ENCODE measurements at places on chromosomes 1 and 21.

GRCh38 chr1:115655306-115655663 is 13.5 kb downstream of the VANGL1 start:
- no peak for DNase-seq

DNA sequence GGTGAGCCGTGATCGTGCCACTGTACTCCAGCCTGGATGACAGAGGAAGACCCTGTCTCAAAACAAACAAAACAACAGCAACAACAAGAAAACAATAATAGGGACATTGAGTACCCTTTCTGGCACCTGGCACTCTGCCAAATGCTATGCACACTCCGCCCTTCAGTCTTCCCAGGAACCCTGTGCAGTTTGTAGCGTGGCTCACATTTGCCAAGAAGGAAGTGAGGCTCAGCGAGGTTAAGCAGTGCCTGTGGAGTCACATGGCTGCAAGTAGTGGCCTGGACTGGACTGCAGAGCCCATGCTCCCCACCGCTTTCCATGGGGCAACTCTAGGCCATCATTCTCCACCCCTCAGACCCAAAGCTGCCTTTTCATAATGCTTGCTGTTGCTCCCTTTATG is 5.3 kb upstream of the EVA1B start:
- no peak for DNase-seq

GRCh38 chr1:60831780-60832179 is 250.6 kb upstream of the NFIA start:
- no peak for DNase-seq

DNA sequence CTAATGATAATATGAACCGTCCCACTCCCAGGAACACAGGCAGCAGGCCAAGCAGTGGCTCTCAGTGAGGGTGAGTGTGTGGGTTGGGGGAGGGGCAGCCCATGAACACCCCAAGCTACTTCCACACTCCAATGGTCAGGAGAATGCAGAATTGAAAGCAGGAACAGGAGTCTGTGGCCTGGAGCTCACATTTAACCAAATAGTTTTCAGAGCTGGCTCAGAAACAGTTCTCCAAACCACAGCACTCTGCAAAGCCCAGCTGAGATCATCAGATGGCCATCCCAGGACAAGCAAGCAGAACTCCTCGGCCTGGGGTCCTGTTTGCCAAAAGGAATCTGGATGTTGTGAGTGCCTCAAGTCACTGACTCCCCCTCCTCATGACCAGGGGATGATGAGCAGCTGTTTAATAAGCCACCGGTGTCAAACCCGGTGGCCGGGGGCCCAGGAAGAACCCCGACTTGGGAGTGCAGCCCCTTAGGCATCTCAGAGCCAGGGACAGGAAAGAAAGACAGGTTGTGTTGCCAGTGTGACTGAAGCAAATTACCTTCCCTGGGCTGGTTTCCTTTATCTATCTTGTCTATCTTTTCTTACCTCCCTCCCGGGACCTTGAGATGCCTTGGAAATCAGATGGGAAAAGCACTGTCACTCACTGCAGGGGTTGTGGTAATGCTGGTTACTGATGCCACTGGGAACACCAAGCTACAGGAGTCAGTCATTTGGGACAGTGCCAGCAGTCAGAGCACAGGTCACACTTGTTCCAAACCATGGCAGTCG is 20.4 kb downstream of the DEGS1 start:
- no peak for DNase-seq

DNA sequence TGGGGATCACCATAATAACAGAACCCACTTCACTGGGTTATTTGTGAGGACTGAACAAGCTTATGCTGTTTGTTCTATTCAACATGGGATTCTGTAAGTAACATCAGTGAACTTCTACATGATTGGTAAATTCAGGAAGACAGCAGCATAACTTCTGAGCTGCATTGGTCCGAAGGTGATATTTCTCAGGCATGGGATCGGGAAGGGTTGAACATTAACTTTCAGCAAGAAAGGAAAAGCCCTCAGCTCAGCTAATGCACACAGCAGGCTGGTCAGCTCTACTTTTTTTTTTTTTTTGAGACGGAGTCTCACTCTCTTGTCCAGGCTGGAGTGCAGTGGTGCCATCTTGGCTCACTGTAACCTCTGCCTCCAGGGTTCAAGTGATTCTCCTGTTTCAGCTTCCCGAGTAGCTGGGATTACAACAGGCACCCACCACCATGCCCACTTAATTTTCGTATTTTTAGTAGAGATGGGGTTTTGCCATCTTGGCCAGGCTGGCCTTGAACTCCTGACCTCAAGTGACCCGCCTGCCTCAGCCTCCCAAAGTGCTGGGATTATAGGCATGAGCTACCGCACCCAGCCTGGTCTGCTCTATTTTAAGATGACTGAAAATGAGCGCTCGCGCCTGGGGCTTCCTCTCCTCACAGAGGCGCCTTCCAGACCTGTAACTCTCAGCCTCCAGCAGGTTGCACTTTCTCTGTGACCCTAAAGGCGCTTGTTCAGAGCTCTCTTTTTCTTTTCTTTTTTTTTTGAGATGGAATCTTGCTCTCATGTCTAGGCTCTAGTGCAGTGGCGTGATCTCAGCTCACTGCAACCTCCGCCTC is 42.2 kb downstream of the ECE1 start:
- no peak for DNase-seq

DNA sequence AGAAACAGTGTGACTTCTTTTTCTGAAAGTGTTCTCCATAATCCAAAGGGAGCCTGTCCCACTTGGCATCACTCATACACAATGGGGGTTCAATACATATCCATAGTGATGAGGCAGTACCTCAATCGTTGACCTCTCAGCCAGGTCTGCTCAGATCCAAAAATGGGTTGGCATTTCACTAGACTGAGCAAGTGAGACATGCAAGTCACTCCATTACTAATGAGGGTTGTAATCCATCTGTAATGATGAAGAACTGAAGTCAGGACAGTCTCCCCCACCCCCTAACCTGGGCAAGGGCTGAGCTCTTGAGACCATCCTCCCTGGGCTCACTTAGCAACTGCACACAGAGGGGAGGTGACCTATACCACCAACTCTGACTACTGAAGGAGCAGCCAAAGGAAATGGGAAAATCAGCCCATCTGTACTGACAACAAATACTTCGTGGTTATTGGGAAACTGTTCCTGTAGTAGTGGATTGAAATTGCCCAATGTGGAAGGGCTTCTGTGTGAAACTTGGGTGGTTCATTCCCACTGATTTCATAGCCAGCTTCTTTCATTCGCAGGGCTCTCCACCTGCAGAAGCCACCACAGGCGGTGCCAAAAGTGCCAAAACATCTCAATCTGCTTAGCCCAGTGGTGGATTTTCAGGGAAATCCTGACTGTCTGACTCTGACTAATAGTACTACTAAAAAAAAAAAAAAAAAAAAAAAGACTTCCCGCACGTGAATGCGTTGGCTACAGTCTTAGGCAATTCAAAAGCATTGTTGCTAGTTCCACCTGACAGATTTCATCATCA is 5.0 kb downstream of the NGF start:
- DNase-seq, result no peak

GRCh38 chr1:22792396-22793160 is 81.9 kb downstream of the EPHB2 start:
- DNase-seq, result no peak

- DNase-seq, result no peak
Observed at GRCh38 chr1:8349961-8350360, 32.0 kb downstream of the SLC45A1 start.

GRCh38 chr21:14602382-14602958 is 56.4 kb upstream of the SAMSN1 start:
- no peak for DNase-seq

DNA sequence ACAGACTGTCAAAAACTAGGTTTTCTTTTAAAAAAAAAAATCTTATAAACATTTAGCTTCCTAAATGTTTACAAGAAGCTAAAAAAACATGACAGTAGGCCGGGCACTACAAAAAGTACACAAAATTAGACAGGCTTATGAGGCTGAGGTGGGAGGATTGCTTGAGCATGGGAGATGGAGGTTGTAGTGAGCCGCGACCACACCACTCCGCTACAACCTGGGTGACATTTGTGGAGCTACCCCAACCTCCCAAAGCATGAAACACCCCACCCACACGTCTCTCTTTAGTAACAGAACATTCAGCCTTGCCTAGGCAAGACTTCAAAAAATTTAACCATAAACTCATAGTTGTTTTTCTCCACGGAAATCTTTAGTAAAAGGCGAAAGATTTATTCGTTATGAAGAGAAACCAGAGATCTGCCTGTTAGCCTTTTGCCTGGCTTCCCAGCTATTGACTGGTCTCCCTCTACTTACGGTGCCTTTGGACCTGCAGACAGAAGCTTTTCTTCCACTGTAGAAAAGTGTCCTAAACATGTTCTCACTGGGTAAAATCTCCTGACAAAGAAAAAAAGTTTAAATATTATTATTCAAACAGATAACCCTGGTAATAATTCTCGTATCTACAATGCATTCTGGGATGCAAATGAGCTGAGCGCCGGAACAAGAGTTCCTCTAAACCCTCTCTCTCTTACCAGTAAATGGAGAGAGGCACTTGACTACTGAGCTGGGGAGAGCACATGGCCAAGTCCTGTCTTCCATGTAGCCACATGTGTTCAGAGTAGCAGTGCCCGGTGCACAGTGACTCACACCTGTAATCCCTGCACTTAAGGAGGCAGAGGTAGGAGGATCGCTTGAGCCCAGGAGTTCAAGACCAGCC is 9.2 kb downstream of the RNU5D-1 start:
- no peak for DNase-seq

- DNase-seq, result no peak
Observed at GRCh38 chr21:28770867-28771661, 221.6 kb downstream of the LTN1 start.

DNA sequence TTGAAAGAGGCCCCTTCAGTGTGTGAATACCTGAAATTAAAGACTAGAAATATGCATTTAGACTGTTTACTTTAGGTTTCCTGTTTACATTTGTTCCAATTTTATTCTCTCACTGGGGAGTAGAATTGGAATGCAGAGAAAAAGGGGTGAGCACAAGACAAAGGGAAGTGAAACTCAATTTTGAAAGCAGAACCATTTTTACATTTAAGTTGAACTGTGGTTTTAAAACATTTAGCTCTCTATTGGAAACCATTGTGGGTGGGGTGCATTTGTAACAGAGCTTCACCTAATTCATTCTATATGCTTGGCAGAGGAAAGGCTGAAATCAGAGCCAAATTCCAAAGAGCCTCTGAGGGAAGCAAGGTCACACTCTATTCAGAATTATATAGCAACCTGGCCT is 235.3 kb upstream of the C1orf105 start:
- DNase-seq, result no peak

GRCh38 chr1:201395936-201396335 is 3.2 kb downstream of the LAD1 start:
- DNase-seq, result no peak

DNA sequence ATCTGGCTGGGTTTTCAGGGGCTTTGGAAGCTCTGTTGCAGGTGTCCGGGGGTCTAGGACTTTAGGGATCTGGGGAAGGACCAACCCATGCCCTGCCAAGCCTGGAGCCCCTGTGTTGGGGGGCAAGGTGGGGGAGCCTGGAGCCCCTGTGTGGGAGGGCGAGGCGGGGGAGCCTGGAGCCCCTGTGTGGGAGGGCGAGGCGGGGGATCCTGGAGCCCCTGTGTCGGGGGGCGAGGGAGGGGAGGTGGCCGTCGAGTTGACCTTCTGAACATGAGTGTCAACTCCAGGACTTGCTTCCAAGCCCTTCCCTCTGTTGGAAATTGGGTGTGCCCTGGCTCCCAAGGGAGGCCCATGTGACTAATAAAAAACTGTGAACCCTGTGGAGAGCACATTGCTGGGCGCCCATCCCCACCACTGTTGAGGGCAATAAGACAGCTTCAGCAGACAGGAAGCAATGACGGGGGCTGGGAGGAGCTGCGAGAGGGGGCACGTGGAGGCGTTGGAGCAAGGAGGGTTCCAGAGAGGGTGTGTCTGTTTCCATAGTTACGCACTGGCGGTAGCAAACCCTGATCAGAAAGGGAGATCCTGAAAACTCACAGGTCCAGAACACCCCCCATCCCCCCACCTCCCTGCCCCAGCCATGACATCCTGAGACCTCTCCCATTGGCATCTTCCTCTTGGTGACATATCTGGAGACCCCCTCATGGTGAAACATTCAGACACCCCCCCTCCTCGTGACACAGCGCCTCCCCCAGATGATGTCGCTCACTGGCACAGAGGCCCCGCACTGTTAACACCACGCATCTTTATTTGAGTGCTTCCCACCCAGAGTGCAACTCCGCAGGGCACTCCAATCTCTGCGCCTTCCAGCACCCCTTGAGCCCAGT is 8.4 kb downstream of the MYBPH start:
- no peak for DNase-seq

GRCh38 chr1:74587888-74588287 is 75.5 kb upstream of the LRRC53 start:
- DNase-seq, result no peak

- no peak for DNase-seq
Observed at GRCh38 chr1:246742396-246742795, 18.2 kb downstream of the SCCPDH start.

DNA sequence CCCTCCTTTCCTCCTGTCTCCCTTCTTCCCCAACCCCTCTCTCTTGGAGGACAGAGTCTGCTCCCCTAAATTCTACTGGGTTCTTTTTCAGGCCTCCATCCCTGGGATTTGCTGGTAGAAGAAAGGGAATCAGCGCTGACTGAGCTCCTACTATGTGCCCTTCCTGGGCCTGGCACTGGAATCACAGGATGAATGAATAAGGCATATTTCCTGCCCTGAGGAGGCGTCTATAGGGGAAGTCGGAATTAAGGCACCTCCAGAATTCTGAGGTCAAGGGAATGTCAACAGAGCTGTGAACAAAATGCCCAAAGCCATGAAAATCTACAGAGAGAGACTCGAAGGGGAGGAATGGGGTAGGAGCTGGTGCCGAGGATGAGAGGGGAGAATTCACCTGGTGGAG is 17.4 kb upstream of the BTG2 start:
- DNase-seq, result no peak

- DNase-seq, result no peak
Observed at GRCh38 chr1:19240673-19241538, 10.4 kb downstream of the EMC1 start.

DNA sequence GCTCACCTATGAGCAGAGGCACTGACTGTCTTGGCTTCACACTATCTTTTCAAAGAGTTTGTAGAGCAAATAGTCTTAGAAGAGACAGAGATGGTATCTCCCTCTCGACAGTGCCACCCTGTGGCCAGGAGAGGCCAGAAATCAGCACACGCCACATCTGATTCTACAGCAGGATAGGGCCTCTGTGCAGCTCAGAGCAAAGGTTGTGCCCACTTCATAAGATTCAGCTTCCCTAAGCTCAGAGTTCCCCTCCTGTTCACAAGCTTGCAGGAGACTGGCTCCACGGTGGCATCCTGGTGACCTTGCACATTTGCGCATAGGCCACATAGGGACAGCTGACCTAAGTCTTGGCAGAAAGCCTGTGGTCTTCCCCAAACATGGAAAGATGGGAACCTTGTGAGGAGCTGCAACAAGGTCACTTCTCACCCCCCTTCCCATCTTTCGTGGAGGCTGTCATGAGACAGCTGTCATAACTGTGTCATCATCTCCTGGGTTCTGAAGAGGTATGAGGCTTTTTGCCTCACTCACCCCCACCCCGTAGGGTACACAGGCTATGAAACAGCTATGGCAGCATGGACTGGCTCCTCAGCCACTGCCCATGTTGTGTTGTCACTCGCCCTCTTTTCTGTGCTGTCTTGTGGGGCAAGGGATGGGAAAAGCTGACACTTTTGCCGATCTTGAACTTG is 3.0 kb downstream of the ITLN2 start:
- no peak for DNase-seq

- no peak for DNase-seq
Observed at GRCh38 chr1:229105822-229106525, 164.9 kb upstream of the RAB4A start.

- no peak for DNase-seq
Observed at GRCh38 chr1:9345471-9345870, 52.8 kb downstream of the SPSB1 start.

All from cortex of kidney (tissue), 1 donor.